Activated gamma-delta T cell treated with Interleukin-2 at 50 U/mL for 16 hours (primary cell): ENCODE measurements at places on chromosomes 1 and 21.
A peak's percentile ranks its signal among the peaks of the same experiment; 100 is the strongest.

DNA sequence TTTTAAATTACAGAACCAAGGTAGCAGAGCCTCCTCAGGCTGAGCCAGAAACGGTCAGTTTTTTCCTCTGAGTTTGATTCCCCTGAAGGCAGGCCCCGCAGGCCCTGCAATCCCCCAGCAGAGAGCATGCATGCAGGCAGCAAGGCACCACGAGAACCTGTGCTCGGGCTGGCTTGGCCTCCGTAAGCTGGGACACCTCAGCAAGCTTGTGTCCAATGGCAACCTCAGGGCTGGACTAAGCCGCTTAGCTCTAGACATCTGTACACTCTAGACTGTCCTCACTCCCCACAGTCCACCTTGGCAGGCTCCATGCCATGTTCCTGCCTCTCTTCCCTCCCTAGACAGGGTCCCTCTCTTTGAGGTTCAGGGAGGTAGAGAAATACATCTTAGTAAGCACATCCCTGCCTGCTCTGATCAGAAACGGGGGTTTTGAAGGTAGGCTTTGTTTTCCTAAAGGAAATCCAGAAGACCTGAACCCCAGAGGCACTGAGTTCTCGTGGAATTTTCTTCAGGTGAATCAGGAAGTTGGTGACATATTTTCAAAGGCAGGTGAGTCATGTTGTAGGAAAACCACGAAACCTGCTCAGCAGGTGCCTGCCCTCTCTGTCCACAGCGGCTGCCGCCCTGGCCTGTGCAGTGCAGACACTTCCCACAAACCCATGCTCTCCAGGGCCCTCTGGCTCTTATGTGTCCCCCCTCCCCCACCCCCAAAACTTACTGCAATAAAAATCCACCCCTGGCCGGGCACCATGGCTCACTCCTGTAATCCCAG, 7.0 kb downstream of the TMEM63A start:
- DNase-seq = no peak

GRCh38 chr21:38780879-38781278, 24.9 kb upstream of the ETS2 start:
- DNase-seq = no peak

GRCh38 chr1:214314178-214314843, 33.4 kb downstream of the SMYD2 start:
- DNase-seq = no peak

- DNase-seq = no peak
These were observed 20.2 kb downstream of the DPT start for GRCh38 chr1:168708698-168709404.

DNA sequence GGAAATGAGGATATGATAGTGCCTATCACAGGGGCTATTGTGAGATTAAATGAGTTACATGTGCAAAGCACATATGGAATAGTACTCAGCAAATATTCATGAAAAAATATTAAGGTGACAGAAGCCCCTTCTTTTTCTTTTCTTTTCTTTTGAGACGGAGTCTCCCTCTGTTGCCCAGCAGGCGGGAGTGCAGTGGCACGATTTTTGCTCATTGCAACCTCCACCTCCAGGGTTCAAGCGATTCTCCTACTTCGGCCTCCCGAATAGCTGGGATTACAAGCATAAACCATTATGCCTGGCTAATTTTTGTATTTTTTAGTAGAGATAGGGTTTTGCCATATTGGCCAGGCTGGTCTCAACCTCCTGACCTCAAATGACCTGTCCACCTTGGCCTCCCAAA, 139.4 kb downstream of the HIVEP3 start:
- DNase-seq = no peak

DNA sequence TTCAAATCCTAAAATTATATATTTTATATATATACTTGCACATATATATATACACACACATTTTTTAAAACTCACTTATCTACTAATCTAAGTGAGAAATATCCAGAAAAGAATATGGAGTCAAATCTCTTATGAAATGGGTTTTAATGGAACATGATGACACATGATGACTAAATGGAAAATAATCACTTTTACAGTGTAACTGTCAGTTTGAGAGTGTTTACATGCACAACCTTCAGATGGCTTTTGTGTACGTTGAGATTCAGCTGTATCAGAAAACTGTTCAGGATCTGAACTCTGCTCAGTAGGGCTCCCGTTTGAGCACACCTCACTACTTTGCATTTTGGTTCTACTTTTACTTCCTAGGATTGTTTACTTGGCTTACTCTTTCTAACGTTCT, 189.8 kb downstream of the DNAH14 start:
- no peak for DNase-seq

- DNase-seq = no peak
These were observed 2.7 kb downstream of the PSMG1 start for GRCh38 chr21:39180429-39181019.

GRCh38 chr1:31755850-31756492, 8.2 kb downstream of the ADGRB2 start:
- no peak for DNase-seq

DNA sequence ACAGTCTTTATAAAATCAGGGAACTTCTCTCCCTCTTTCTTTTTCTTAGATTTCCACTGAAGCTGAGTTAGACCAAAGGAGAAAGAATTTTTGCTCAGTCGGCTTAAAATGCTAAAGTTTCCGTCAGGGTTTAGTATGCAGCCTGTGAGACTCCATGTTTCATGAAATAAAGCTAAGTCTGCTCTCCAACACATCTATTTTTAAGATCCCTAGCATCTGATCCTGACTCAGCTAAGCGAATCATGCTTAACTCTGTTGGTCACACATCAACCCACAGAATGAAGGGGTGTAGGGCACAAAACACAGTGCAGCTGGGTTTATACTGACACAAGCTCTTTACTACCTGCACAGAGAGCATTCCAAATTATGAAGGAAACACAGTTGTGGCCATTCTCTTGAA, 102.4 kb upstream of the ZNF281 start:
- no peak for DNase-seq

- DNase-seq = no peak
These were observed 76.5 kb downstream of the DHRS3 start for GRCh38 chr1:12541274-12542137.

DNA sequence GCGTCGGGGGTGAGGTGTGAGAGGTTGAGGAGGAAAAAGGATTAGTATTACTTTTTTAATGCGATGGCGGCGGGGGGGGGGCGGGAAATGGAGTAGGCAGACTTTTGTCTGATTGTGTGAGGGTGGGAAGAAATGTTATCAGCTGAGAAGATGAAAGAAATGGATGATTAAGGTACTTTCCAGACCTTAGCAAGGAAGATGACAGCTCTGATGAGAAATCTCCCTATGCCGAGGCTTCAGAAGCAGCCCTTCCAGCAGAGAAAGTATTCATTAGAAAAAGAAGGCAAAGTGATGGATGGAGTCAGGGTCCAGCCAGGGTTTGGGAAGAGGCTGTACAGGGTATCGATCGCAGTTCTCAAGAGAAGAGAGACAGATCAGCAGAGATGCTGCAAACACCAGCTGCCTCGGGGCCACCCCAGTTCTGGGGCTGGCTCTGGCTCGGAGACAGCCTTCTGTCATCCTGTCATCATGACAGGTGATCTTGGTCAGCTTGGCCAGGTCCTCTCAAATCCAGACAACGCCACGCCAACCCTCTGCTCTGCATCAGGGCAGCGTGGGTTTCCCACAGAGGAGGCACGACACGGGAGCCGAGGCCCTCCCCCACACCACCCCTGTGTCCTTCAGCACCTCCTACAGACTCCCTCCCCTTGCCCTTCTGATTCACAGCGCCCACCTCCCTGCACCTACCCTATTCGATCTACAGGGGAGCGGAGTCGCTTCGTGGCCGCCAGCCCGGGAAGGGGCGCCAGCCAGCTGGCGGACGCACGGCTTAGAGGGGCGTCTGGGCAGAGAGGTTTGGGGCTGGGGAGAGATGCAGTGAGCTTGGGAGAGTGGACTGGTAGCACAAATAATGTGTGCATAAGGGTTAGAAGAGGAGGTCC, 674 bp upstream of the ATXN7L2 start:
- peak; percentile 48 for DNase-seq

DNA sequence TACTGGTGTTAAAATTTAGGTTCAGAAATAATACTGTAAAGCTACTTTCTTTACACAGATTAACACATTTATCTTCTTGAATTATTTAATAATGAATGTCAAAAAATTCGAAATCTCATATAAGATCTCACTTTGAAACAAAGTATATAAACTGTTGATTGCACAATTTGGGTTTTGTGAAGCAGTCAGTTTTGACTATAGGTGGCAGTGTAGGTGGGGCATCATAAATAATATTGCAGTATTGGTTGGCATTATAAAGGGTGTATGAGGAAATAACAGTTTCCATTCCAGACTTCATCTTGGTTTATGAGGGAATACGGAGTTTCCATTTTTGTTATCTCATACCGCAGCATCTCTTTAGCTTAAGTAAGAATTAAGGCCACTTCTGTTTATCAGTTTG, 49.9 kb downstream of the SUCO start:
- DNase-seq = no peak

- no peak for DNase-seq
These were observed 354.1 kb upstream of the B3GALT2 start for GRCh38 chr1:193540511-193540910.

DNA sequence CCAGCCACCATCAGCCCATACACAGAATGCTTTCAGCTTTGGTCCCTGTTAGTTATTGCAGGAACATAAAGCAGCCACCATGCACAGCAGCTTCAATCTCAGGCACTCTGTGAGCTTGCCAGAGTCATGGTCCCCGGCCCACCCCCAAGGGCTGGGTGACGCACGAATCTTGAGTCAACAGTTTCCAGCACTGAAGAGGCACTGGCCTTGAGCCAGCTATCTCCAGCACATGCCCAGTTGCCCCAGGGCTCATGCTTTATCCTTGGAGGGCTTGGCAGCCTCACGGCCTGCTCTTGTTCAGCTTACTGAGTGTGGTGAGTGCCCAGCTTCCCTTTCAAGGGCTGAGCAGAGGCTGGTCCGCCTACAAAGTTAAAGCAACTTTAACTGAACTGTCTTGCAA, 200.7 kb upstream of the RAB4A start:
- no peak for DNase-seq

DNA sequence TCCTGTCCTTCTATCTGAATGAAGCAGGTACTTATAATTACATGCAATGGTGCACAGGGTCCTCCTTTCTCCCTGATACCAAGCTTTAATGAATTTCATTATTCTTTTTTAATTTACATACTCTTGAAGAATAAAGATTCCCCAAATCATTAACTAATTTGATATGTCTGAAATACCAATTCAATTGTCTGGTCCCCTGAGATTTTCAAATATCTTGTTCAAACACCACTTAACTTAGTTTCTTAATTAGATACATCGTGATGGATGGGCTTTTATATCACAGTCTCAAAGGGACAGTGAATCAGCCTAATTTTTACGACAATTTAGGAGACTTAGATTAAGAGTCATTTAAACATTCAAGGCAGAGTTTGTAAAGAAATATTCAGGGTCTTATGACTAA, 1054.6 kb downstream of the PLA2G4A start:
- no peak for DNase-seq

DNA sequence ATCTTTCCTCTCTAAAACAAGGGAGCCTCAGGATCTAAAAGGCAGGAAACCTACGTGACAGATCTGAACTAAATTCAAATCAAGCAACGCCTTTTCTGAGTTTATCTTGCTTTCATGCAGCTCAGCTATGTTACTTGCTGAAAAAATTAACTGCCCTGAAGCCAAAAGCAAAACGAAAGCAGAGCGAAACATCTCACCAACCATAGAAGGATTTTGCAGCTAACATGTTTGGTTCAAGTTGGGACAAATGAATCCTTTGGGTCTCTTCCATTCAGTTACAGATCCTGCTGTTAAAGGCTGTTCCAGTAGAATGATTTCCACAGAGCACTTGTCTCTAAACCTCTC, 482 bp downstream of the SLC2A5 start:
- DNase-seq = no peak

GRCh38 chr1:108130794-108131193, 69.3 kb downstream of the SLC25A24 start:
- no peak for DNase-seq

DNA sequence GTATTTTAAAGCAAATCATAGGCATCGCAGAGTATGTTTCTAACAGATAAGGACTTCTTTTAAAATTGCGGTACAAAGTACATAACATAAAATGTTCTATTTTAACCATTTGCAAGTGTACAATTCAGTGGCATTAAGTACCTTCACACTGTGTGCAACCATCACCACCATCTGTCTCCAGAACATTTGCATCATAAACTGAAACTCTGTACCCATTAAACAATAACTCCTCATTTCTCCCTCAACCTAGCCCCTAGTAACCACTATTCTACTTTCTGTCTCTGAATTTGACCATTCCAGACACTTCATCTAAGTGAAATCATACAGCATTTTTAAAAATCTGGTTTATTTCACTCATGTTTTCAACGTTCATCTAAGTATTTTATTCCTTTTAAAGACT, 16.6 kb upstream of the ATF3 start:
- DNase-seq = no peak
